ENCODE measurements at places on chromosomes 7 and 10. TPM values are rescaled to one million over a fixed set of nuclear protein-coding genes. Genes with fewer than 3 reads are reported as not detected.

CRPPA gene
- 1.6 TPM for total RNA-seq

DNA sequence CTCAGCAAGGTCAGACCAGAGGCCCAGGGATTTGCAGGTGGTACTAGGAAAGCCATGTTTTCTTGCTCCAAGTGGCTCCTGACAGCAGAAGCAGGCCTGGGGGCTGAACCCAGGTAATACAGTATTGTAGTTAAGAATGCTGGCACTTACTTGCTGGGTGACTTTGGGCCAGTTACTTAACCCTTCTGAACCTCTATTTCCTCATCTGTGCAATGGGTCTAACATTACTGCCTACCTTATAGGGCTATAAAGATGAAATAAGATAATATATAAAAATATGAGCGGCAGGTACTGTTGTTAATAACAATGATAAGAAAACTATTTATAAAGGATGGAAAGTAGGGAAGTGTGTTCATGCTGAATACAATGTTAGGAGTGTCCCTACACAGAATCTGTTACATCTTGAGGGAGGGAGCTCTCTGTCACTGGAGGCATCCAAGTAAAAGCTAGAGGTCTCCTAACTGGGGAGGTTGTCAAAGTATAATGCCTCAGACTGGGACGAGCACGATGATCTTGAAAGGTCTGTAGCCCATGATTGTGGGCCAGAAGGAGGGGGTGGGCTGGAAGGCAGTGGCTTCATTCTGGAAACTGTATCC is 26.9 kb downstream of the ADAMTS14 start:
- DNase-seq, result no peak

- DNase-seq, result peak; percentile 40
Observed at GRCh38 chr10:13890233-13891127, 303.7 kb downstream of the PRPF18 start.

PPP1R17 gene
- total RNA-seq, result not detected

GRCh38 chr10:92970301-92971070 is 90.1 kb upstream of the CYP26C1 start:
- no peak for DNase-seq

DNA sequence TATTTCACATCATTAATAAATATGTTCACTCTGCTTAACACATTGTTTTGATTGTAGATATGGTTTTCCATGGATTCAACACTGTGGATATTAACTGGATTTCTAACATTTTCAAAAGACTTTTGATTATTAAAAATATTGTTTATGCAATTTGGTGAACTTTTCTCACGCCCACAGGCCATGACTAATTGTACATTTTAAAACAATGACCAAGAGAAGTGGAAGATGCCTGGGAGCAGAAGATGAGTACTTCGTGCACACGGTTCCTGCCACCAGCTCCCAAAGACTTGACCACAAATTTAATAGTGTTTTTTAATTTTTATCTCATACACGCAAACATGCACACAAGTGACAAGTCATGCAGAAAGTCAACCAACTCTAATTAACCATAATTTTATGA is 451.0 kb upstream of the ADARB2 start:
- DNase-seq, result no peak

GRCh38 chr7:101243646-101244374 is 1.1 kb downstream of the FIS1 start:
- DNase-seq, result peak; percentile 40

DNA sequence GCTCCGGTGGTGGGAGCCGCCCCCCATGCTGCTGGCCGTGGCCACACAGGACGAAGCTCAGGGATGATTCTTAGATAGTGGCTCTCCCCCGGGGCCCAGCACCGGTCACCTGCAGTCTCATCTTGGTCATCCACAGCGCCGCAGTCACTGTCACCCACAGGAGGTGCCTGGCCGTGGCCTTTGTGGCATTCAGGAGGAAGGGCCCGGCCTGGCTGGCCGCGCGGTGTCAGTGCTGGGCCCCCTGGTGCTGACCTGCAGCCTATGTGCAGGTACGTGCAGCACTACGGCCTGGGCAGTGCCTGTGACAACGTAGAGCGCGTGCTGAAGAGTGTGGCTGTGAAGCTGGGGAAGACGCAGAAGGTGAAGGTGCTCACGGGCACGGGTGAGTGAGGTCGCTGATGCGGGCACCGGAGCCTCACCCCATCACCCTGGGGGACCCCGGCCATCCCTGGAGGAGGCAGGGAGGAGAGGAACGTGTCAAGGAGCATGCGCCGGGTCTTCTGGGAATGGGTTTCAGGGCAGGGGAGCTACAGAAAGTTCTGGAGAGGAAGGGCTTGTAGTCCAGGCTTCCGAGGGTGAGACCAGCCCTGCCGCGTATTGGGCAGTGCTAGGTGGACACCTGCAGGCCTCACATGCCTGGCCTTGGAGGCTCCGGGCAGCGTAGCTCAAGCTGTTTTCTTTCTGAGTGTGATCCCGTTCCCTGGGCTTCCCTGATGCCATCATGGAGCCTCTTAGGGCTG is 5.0 kb downstream of the SPRN start:
- no peak for DNase-seq

SLC26A4 gene
- total RNA-seq, result under 0.01 TPM

Measured in fibroblast of villous mesenchyme (primary cell).